ENCODE measurements at places on chromosomes 3 and 15.

DNA sequence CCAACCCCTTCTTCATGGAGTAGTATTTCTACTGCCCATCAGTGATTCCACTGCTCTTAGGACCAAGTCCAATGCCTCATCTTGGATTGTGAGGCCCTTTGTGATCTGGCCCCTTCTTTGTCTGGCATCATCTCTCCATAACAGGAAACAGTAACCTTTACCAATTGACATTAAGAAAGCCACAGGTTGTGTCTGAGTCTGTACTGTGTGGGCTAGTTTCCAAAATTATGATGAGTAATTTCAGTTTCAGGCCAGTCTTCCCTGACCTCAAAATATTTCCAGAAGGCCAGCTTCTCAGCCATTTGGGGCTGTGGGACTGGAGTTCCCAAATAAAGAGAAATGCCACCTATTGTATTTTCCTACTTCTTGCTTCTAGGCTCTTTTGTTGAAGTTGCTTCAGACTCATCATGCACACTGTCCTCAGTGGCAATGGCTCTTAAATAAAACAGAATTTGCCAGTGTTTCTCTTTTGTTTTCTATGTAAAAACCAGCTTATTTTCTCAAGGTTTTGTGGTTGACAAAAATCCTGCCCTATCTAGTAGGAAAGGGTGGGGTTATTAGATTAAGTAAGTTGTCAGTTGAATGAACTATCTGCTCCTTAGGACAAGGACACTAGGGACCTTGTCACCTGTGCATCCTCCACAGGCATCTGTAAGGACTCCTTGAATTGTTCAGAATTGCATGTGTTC is 47.0 kb upstream of the ACKR4 start:
- no peak for DNase-seq

- no peak for DNase-seq
Measured at GRCh38 chr15:82810890-82811426, 1.5 kb downstream of the WHAMM start.

DNA sequence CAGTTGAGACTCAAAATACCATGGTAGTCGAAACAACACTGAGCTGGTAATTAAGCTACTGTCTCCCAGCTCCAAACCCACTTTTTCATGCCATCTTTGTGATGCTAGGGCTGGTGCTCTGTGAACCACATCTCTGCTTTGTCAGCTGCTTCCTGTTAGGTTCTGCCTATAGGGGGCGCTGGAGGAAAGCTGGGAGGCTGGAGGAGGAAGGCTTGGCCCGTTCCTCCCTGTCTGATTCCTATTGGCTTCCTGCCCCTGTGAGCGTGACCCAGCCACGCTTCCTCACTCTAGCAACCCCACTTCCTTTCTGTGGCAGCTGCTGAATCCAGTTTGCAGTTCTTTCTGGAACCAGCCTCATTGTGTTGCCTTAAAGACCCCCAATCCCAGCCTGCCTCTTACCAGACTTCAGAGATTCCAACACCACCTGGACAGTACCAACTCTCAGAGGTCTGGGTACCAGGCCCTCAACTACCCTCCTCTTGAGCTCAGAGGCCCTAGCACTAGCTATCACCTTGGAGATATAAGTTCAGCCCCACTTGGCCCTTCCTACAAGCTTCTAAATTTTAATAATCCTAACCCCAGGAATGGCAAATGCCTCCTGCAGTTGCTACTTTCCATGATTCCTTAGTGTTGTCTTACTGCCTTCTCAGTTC is 120.9 kb downstream of the ERC2 start:
- peak; percentile 35 for DNase-seq

GRCh38 chr3:112965656-112966055 is 9.2 kb downstream of the CD200R1 start:
- DNase-seq: no peak

GRCh38 chr3:68142441-68142840 is 488.0 kb upstream of the SUCLG2 start:
- DNase-seq: no peak

GRCh38 chr15:84023636-84024035 is 211.9 kb upstream of the GOLGA6L4 start:
- DNase-seq: no peak

- DNase-seq: no peak
Measured at GRCh38 chr3:103195216-103195615, 760.4 kb downstream of the ZPLD1 start.

- DNase-seq: no peak
Measured at GRCh38 chr3:2920103-2920502, 190.1 kb downstream of the IL5RA start.

DNA sequence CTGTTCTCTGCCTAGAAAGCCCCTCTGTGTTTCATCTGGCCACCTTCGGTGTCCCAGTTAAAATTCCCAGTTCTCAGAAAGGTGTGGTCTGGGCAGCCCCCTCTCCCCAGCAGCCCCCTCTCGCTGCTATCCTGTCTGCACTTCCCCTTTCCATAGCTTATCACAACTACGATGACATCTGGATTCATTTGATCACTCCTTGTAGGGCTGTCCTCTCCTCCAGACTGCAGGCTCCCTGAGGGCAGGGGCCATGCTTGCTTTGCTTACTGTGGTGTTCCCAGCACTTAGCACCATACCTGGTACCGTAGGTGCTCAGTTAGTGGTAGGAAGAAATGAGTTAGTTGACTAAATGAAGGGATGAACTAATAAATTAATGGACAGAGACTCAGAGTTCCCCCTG is 26.3 kb upstream of the GOLGA6C start:
- DNase-seq: no peak

DNA sequence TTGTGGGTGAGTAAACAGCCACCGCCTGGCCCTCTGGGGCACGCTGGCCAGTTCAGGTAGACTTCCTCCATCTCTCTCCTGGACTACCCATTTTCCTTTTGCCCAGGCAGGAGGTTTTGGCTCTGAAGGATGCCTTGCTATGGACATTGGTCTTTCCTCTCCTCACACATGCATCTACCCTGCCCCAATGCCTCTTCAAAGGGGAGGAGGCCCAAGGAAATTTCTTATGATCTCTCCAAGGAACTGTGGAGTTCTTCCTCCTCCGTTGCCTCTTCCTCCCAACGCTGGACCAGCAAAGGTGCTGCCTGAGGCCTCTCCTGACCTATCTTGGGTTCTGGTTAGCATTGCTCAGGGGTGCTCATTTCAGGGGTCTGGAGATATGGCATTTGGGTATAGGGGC is 33.5 kb downstream of the POMGNT2 start:
- no peak for DNase-seq

GRCh38 chr3:87349833-87350232 is 73.4 kb upstream of the POU1F1 start:
- no peak for DNase-seq

DNA sequence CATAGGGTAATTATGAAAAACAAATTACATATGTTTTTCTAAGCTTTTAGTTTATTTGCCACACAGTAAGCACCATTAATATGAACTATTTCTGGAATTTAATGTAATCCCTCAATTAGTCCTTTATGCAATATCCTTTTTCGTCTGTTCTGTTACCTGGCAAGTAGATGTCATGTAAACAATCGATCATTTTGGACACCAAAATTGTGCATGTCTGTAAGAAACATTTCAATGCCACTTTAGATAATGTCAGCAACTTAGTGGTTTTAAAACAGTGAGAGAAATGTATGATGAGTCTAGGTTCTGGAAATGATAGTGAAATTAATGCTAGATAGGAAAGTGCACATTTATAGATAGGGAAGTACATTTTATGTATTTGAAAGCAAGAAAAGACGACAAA is 986.6 kb downstream of the ZPLD1 start:
- no peak for DNase-seq

- DNase-seq: no peak
Measured at GRCh38 chr3:36643192-36643591, 121.2 kb downstream of the DCLK3 start.

- no peak for DNase-seq
Measured at GRCh38 chr3:46214751-46215352, 6.7 kb upstream of the CCR1 start.

DNA sequence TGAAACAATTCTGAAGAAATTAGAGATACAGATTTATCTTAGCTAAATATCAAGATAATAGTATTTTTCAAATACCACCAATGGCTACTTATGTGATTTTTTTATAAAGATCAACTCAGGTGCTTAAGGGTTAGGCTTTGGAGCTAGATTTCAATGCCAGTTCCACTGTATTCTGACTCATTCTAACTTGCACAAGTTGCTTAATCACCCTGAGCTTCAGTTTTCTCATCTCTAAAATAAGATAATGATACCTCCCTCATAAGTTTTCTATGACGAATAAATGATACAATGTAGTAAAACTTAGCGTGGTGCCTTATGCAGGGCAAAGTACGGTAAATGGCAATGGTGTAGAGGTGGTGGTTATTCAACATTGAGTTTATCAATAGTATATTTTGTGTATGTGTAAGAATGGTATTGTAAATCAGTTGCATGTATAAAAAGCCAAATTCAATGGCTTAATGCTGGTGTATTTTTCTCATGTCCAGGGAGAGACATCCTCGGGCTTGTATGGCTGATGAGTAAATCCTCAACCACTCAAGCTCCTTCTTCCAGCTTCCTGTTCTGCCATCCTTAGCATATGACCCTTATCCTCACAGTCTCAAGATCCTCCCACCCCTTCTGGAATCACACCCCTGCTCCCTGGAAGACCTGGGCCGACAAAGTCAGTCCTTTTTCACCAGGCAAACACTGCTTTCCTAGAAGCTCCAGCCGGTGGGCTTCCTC is 505.9 kb upstream of the CFAP20DC start:
- no peak for DNase-seq

GRCh38 chr3:48984663-48985062 is 5.4 kb upstream of the P4HTM start:
- DNase-seq: no peak

DNA sequence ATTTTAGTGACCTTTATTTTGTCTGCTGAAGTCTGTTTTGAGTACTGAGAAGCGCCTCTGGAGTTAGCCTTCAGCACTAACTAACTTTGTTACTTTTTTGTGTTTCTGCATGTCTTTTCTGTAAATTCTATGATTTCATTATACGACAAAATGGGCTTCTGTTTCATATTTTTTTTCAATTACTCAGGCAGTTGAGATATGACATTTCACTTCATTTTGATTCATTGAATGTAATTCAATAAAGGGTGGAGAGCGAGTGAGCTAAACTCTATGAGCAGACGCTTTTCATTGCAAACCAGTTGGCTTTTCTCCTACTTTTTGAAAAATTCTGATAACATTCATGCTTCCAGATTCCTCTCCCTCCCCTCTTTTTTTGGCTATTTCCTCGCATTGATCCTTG is 84.4 kb upstream of the KCNH8 start:
- DNase-seq: no peak

DNA sequence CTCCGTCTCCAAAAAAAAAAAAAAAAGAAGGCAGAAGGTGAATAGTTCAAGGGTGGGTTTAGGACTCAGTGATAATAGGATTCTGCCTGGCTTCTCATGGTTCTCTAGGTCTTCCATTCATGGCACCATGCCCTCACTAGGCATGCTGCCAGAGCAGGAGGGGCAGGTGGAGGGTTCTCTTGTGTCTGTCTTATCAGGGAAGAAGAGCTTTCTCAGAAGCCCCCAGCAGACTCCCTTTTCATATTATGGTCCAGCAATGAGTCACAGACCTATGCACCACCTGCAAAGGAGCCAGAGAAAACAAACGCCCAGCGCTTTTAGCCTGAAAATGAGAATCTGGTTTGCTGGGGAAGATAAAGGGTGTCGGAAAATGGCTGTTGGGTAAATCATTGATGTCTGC is 3.0 kb downstream of the CCR2 start:
- DNase-seq: no peak

GRCh38 chr15:32970847-32971246 is 223.7 kb downstream of the FMN1 start:
- DNase-seq: no peak

GRCh38 chr3:125967156-125967555 is 1.8 kb upstream of the ROPN1B start:
- DNase-seq: no peak

- DNase-seq: no peak
Measured at GRCh38 chr15:42849836-42850235, 70.7 kb downstream of the TTBK2 start.

DNA sequence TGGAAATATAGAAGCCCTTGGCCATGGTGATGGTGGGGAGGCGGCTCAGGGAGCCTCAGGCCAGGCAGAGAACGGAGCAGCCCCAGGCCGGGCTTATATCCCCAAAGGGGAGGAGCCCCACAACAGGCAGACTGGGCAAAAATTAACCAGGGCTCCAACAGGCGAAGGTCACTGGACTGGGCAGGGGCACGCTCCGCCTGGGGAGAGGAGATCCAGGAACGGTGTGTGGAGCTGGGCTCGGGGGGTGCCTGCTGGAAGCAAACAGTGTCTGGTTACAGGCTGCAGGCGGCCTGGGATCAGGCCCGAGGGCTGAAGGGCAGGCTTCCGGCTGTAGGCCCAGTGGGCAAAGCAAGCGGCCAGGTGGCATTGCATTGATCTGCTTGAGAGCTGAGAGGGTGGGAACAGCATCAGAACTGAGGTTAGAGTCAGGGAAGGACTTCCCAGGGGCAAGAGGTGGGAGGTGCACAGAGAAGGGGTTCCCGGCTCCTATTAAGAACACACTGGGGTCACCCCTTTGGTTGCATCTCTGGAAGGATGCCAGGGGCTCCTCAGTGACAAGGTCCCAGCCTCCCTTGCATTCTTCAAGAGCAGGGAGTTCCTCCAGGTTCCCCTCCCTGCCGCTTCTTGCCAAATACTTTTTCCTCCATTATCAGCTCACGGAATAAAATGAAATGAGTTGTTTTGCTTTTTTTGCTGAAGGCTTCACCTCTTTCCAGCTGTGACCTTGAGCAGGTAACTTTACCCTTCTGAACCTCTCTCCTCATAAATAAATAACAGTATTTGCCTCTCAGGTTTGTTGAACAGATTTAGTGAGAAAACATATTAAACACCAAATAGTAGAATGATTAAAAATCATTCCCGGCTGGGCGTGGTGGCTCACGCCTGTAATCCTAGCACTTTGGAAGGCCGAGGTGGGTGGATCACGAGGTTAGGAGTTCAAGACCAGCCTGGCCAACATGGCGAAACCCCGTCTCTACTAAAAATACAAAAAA is 7.8 kb downstream of the ANPEP start:
- no peak for DNase-seq

- peak; percentile 24 for DNase-seq
Measured at GRCh38 chr15:66153549-66154415, 99.8 kb downstream of the MEGF11 start.

DNA sequence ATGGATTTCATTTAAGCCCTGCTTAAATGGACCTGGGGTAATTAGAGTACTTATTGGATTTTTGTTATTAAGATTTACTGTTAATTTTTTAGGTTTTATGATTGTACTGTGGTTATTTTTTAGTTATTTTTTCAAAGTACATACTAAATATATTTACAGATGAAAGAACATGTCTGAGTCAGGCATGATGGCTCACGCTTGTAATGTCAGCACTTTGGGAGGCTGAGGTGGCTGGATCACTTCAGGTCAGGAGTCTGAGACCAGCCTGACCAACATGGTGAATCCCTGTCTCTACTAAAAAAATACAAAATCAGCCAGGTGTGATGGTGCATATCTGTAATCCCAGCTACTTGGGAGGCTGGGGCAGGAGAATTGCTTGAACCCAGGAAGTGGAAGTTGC is 16.2 kb upstream of the RPL24 start:
- DNase-seq: no peak

GRCh38 chr3:117540597-117540996 is 831.0 kb downstream of the TUSC7 start:
- no peak for DNase-seq

Data from femur (tissue), 1 donor.